NCI-H1417 treated with DMSO at 0.1 percent for 48 hours (cell line): ENCODE measurements at places on chromosomes 1 and 21.

DNA sequence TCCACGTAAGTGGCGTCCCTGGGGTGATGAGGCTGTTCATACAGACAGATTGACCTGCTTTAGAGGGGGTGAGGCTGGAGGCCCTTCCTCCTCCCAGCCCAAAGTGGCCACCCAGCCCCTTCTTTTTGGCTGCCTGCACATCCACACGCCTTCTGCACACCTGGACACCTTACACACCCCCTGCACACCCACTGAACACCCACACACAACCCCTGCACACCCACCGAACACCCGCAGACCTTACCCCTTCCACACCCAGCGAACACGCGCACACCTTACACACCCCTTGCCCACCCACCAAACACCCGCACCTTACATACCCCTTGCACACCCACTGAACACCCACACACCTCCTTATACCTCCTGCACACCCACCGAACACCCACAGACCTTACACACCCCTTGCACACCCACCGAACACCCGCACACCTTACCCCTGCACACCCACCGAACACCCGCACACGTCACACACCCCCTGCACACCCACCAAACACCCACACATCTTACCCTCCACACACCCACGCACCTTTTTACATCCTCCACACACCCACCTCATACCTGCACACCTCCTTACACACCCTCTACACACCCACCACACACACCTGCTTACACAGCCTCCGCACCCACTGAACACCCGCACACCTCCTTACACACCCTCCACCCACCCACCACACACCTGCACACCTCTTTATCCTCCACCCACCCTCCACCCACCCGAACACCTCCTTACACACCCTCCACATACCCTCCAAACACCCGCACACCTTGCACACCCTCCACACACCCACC is 37.7 kb downstream of the COQ8A start:
- DNase-seq, result no peak

- no peak for DNase-seq
Observed at GRCh38 chr1:68338081-68338480, 105.8 kb upstream of the WLS start.

DNA sequence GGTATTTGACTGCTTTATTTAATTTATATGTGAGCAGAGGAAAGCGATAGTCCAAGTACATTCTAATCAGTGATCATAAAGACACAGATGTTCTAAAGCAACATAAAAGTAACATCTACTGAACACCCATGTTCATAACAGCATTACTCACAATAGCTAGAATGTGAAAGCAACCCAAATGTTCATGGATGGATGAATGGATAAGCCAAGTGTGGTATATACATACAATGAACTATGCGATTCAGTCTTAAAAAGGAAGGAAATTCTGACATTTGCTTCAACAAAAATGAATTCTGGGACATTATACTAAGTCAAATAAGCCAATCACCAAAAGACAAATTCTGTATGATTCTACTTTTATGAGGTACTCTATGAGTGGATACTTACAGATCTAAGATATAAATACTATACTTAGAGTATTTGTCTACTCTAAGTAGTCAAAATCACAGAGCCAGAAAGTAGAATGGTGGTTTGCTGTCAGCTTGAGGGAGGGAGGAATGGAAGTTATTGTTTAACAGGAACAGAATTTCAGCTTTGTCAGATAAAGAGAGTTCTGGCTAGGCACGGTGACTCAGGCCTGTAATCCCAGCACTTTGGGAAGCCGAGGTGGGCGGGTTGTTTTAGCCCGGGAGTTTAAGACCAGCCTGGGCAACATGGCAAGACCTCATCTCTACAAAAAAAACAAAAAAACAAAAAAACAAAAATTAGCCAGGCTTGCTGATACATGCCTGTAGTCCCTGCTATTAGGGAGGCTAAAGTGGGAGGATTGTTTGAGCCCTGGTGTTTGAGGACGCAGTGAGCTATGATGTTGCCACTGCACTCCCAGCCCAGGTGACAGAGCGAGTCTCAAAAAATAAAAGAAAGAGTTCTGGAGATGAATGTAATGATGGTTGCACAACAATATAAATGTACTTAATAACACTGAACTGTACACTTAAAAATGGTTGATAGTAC is 79.7 kb upstream of the ARHGAP29 start:
- no peak for DNase-seq

- DNase-seq, result no peak
Observed at GRCh38 chr1:161962091-161962887, 61.4 kb downstream of the OLFML2B start.

DNA sequence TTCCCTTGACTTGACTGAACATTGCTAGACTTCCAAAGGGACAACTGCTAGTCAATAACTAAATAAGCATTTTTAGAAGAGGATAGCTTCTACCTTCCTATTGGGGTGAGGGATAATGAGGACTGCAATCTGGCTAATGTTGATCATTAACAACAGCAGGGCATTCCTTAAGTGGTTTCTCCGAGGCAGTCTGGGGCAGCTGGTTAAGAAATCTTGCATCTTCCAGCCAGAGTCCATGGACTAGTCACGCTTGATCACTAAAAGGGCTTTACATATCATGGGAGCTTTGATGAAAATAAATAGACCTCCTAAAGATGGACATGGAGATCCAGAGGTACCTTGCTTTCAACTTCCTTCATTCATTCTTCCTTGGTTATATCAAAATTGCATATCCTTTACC is 329.4 kb upstream of the ESRRG start:
- DNase-seq, result no peak

DNA sequence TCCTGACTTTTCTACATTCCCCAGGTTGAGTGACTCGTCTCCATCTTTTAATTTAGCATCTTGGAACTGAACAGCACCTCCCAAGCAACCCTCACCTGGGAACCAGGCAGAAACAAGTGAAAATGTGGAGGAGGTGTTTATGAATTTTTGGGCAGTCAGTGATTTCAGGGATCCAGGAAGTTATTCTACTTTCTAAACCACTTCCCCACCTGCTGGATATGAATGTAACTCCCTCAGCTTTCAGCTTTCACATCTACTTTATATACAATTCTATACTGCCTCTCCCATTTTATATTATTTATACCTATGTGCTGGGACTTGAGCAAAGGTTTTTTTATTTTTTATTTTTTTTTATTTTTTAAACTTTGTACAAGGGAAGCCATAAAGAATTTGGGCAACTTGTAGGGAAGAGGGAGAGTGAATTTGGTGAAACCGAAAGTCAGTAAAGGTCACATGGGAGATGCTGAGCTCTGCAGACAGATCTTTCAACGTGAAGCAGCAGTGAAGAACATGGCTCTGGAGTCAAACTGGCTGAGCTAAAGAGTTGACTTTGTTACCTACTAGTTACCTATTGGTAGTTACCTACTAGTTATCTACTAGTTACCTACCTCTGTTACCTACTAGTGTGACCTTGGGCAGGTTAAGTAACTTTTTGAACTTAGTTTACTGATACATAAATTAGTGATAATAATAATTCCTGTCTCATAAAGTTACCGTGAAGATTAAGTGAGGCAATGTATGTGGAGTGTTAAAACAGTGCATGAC is 45.5 kb downstream of the DDR2 start:
- DNase-seq, result no peak
